ENCODE measurements at places on chromosomes 7 and 10.

- no peak for DNase-seq
Measured at GRCh38 chr10:130105724-130106123, 4.9 kb downstream of the C10orf143 start.

DNA sequence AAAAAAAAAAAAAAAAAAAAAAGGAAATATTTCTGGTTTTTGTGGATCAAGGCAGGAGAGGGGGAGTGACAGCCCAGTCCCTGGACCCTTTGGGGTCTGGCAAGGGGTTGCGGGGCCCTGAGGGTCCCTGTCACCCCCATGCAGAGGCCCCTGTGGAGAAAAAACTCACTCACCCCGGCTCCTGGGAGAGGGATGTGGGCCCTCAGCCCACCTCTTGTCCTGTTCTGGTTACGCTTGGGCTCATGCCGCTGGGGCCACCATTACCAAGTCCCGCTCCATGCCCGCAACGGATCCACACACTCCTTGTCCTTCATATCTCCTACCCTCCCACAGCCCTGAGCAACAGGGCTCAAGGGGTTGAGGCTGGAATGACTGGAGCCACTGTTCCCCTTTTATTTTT is 1.0 kb upstream of the TMEM184A start:
- DNase-seq = no peak

DNA sequence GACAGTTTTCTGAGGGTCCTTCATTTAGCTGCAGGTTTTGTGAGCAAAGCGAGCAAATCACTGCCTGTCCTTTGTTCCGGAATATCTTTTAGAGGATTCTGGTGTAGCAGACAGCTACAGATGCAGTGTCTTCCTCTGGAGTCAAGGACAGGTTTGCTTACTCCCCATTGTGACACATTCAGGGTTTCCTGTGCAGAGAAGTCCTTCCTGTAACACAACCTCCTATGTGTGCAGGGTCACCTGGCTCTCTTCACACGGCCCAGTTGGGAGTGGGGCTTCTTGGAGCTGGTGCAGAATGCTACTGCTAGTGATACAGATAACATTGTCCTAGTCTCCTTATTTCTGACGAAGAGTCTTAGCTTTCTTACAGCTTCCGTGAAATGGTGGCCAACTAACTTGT is 47.9 kb downstream of the RBM33 start:
- DNase-seq = no peak

- peak; percentile 62 for DNase-seq
Measured at GRCh38 chr7:140625908-140626868, 14.4 kb downstream of the DENND2A start.

GRCh38 chr10:71244431-71245419 is 32.4 kb downstream of the UNC5B start:
- DNase-seq = peak; percentile 83

- peak; percentile 32 for DNase-seq
Measured at GRCh38 chr10:128958834-128959690, 508.0 kb upstream of the MGMT start.

DNA sequence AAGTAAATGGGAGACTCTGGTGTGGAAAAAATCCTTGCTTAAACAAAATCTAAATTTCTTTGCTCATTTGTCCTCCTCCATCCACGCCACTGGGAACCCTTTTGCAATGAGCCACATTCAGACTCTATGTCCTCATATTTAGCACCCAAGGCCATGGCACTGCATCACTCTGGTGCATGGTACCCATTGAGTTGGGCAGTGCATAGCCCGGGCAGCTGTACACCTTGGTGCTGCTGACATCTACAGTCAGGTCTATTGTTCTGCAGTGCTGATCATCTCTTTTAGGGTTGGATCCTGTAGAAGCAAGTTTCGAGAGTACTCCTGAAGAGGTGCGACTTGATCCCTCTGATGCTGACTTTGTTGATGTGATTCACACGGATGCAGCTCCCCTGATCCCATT is 6.8 kb downstream of the PNLIPRP1 start:
- no peak for DNase-seq

DNA sequence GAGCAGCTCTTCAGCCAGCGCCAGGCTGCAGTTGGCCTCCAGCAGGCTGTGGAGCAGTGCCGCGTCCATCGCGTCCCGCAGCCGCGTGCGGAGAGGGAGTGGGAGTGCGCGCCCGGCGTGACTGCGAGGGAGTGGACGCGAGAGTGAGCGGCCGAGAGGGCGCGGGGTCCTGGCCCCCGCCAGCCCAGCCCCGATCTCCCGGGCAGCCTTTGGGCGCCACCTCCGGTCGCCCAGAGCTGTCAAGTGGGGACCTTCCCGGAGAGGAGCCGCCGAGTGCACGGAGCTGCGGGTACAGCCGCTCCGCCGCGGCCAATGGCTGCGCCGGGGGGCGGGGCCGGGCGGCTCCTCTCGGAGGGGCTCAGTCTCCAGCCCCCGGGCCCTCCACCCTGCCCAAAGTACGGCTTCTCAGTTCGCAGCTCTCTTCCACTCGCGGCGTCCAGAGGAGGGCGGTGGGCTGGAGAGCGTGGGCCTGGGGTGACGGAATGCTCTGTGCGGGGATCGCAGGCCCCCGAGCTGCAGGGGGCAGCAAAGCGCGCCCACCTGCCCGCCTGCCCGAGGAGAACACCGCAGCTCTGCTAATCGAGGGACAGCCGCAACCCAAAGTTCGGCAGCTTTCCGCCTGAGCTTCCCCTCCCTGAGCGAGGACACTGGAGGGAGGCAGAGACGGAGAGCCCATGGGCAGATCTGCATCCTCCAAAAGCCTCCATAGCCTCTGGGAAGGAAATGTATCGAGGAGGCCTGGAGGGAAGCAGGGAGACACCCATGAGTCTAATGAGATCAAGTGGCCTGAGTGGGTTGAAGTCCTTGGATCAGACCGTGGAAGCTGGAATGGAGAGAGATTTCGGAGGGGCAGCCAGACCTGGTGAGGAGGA is at the start of gene CRHR2:
Gene CRHR2, minus strand, starts transcription at position 245 of the 872 bp plus-strand sequence. Its CDS starts 176 bp downstream, at position 69.
- DNase-seq = peak; percentile 77

- no peak for DNase-seq
Measured at GRCh38 chr10:3172081-3172445, 519 bp downstream of the PITRM1 start.

GRCh38 chr10:77110757-77111156 is 526.9 kb downstream of the KCNMA1 start:
- DNase-seq = no peak

DNA sequence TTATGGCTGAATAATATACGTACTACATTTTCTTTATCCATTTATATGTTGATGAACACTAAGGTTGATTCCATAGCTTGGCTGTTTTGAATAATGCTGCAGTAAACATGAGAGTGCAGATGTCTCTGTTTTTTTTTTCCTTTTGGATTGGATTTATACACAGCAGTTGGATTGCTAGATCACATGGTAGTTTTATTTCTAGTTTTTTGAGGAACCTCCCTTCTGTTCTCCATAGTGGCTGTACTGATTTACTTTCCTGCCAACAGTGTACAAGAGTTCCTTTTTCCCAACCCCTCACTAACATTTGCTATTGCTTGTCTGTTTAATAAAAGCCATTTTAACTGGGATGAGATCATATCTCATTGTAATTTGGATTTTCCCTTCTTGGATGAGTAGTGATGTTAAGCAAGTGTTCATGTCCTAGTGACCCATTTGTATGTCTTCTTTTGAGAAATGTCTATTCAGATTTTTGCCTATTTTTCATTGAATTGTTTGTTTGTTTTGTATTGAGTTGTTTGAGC is 36.0 kb downstream of the ABCA13 start:
- DNase-seq = no peak

DNA sequence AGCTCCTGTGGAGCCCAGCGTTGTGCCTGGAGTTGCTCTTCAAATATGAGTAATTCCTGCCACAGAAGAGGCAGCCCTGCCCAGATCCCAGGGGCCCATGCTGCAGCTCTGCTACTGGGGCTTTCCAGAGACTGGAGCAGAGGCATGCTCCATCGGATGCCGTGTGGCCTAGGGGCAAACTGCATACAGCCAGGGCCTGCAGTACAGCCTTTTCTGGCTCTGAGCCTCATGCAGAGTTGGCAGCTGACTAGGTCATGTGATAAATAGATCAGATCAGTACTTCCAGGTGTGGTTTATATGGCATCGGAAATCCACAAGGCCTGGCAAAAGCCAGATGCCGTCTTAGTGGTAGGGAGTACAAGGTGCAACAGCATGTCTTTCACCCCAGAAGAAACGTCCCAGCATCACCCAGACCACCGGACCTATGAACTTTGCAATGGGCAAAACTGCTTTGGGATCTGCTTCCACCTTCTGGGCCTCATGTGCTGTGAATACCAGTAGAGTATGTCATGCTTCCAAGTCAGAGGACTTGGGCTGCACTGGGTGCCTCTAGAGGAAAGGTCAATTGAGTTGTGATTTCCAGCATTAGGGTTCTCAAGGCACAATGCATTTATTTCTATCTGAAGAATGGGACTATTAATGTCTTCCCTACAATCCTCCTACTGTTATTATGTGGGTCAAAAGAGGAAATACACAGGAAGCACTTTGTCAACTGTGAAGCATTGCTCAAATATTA is 250.7 kb upstream of the ZNF32 start:
- DNase-seq = no peak

GRCh38 chr7:918441-919113 is 35.9 kb downstream of the ADAP1 start:
- no peak for DNase-seq

DNA sequence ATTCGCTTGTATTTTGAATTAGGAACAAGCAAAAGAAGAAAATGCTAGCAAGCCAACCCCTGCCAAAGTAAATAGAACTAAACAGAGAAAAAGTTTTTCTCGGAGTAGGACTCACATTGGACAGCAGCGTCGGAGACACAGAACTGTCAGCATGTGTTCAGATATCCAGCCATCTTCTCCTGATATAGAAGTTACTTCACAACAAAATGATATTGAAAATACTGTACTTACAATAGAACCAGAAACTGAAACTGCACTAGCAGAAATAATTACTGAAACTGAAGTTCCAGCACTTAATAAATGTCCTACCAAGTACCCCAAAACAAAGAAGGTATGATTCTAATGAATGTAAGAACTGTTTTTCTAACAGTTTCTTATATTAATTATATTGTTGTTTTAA is 87.9 kb downstream of the KMT2E start:
- no peak for DNase-seq

- DNase-seq = no peak
Measured at GRCh38 chr7:105185290-105186010, 171.4 kb downstream of the KMT2E start.

DNA sequence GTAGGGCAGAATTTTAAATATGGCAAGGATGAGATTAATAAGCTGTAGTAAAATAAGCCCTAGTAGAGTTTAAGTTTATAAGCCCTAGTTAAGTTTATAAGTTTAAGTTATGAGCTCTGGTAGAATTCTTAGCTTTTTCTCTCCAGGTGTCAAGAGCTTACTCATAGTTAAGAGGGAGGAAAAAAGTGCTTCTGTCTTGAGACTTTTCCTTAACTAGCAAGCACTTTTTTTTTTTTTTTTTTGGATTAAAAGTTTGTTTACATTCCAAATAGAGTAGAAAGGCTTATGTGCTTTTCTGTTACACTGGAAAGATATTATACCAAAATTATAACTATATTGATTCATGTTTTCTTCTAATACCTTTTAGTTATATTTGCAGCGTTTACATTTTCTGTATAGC is 25.5 kb upstream of the MPP7 start:
- no peak for DNase-seq

GRCh38 chr10:71605263-71605962 is 114.2 kb downstream of the C10orf105 start:
- DNase-seq = no peak

DNA sequence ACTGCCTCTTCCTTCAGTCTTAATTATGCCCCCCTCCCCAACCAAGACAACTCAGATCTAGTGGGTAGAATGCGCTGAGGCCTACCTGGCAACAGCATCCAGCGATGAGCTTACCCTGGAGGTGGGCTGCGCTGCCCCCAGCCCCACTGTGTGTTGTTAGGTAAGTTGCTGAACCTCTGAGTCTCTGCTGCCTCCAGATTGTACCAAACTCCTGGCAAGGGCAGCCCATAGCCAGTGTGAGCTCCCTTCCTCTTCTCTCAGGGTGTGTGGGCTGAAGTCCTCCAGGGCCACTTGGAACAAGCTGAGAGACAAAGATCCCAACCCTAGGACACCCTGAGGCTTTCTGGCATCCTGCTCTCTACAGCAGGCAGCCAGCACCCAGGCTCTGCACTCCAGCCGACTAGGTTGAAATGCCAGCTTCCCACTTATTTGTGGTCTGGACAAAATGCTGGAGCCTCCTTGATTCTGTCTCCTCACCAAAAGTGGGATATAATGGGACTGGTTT is 135.3 kb downstream of the ARHGAP22 start:
- DNase-seq = no peak

DNA sequence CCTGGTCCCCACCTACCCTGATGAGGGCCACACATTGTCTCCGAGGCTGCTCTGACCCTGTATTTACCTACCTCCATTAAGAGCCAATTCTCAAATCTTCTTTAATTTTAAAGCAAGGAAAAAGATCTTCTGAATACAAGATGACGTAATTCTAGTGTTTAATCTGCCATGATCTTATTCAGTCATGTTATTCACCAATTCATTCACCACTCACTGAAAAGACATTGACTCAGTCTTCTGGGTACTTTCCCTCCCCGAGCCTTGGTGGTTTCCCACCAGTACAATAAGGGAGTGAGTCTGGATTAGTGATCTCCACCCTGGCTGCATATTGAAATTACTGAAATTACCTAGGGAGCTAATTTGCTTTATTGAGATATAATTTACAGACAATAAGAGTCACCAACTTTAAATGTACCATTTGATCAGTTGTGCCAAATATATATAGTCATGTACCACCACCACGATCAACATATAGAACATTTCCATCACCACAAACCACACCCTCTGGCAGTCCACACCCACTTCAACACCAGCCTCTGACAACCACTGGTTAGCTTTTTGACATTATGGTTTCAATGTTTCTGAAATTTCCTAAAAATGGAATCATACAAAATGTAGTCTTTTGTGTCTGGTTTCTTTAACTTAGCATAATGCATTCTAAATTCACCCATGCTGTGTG is 117.5 kb upstream of the UNC5B start:
- DNase-seq = no peak

DNA sequence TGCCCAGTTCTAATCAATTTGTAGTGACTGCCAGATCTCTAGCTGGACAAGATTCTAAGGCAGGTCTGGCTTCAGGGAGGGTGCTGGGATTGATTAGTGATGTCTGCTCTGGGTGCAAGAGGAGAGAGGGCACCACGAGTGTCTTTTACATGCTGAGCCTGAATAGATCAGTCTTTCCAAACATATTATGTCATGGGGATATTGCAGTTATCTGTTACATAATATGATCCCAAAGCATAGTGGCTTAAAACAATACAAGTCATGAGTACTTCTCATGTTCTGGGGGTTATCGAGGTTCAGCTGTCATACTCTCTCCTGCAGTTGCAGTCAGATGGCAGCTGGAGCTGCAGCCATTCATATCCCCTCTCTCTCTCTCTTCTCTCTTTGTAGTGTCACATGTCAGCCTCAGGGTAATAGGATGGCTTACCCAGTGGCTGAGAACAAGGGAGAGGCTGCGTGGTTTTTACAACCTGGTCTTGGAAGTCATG is 26.0 kb downstream of the SLC29A3 start:
- DNase-seq = no peak

All from right kidney (tissue), 9 donors.